Activated T-cell treated with anti-CD3 and anti-CD28 coated beads for 1 hour (primary cell): ENCODE measurements at places on chromosomes 1 and 21.

GRCh38 chr1:51697166-51697565 lies 80.3 kb downstream of the OSBPL9 start:
- DNase-seq, result no peak

GRCh38 chr1:202247837-202248795 lies 54.5 kb downstream of the LGR6 start:
- DNase-seq, result no peak

- DNase-seq, result no peak
Observed at GRCh38 chr1:25472471-25472870, 41.8 kb downstream of the MACO1 start.

DNA sequence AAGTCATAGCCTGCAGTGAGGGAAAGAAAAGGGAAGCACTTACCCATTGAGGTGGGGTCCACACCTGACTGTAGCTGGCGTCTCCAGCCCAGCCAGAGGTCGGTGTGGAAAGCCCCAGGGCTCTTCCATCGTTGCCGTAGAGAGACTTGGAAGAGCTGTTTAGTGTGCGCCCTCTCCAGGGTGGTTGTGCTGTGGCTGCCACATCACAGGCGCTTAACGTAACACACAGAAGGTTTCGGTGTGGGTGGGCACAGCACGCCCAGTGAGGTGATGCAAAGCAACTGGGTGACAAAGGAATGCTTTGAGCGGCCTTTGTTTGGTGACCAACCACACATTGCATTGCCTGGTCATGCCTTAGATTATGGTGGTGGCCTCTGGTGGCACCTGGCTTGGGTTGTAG lies 36.8 kb upstream of the KIF1B start:
- no peak for DNase-seq

DNA sequence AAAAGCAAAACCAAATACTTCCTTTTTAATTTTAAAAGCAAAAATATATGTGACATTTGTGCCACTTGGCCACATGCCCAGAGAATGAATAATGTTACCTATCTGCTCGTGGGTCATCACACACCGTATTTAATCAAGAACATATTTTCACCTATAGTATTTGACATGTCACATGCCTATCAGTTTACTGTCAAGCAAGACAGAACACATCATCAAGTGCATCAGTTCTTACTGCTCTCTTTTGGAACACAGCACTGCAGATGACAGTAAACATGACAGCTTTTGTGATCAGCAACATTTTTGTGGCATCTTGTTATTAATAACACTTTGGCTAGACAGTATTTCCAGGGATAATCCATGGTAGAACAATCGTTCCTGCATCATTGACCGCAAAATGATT lies 134.4 kb downstream of the LRRC7 start:
- DNase-seq, result no peak

DNA sequence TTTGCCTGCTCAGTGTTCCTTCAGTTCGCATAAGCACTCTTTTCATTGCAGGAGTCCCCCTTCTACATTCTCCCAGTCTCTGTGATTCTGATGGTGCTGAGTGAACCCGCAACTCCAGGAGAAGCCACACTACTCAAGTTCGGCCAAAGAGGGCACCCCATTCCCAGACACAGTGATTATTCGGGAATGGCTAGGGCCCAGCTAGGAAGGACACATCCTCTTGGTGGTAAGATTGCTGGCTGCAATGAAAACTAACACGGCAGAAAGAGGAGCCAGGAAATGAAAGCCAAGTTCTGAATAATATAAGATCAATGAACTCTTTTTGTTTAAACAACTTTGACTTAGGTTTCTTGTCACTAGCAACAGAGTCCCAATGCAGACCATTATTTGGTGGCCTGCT lies 14.9 kb downstream of the CREG1 start:
- DNase-seq, result no peak

- no peak for DNase-seq
Observed at GRCh38 chr1:64986903-64987871, 20.8 kb upstream of the JAK1 start.

DNA sequence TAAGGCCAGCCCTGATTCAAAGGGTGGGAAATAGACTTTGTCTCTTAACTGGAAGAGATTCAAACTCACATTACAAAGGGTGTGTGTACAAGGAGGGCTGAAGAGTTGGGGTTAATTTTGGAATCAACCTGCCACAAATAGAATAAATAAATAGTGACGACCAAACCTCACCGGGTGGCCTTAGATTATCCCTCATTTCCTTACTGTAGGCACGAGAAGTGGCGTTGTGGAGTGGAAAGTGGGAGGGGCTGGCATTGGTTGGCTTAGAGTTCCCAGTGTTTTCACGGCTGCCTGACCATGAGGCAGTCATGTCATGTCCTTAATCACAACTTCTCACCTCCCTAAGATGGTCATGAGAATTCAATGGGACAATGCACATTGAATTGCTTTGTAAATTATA lies 21.3 kb upstream of the RUNX1 start:
- DNase-seq, result no peak

- no peak for DNase-seq
Observed at GRCh38 chr1:95994643-95995042, 726.9 kb upstream of the PTBP2 start.

DNA sequence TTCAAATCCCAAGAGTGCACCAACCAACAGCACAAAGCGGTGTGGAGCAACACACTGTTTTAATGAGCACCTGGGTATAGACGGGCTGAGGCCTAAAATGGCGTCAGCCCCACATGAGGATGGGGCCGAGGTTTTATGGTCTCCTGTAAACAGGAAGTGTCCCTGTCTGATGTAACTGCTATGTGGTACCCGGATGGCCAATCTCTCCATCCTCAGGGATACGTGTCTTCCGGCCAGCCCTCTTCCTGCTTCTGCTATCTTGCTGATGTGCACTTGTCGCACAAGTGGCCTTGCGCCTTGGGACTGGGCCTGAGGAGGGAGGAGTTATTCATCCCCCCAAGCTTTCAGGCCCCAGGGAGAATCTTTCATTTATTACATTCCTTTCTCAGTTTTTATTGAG lies 73.5 kb downstream of the CNST start:
- no peak for DNase-seq

DNA sequence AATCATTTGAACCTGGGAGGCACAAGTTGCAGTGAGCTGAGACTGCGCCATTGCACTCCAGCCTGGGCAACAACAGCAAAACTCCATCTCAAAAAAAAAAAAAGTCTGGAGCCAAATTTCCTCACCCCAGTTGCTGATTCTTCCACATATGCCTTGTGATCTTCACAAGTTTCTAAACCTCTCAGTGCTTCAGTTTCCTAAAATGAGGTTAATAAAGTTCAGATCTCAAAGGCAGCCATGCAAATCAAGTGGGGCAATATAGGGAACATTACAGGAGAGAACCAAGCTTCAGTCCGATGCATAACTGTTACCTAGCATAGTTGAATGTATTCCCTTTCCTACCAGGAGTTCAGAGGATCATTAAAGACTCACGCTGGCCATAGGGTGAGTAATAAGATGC lies 4.8 kb downstream of the ITLN1 start:
- DNase-seq, result no peak

- no peak for DNase-seq
Observed at GRCh38 chr1:234401658-234402057, 28.4 kb downstream of the COA6 start.

GRCh38 chr1:51555866-51556619 lies 37.0 kb upstream of the EPS15 start:
- no peak for DNase-seq

- DNase-seq, result no peak
Observed at GRCh38 chr1:73947009-73947408, 251.0 kb downstream of the LRRIQ3 start.

DNA sequence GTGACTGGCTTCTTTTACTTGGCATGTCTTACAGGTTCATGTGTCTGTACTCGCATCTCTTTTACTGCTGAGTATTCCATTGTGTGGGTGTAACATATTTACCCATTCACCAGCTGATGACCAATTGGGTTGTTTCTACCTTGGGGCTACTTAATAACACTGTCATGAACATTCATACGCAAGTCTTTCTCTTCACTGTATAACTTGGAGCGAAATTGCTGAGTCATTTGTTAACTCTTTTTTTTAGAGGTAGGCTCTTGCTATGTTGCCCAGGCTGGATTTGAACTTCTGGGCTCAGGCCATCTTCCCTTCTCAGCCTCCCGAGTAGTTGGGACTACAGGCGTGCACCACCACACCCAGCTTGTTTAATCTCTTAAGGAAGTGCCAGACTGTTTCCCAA lies 6.5 kb downstream of the PYCR2 start:
- DNase-seq, result no peak

DNA sequence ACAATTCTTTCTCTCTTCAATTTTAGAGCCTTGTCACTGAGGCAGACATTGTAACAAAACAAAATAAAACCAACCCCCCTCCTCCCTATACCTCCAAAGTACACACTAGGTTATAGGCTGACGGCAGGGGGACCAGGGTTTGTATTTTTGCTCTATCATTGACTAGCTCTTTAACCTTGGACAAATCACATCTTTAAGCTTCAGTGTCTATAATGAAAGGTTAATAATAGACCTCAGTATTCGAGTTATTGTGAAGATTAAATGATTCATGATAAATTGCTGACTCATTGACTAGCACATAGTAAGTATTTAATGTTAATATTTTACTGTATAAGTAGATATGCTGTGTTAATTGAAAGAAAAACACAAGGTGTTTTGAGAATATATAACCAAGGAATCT lies 1267.6 kb upstream of the ADGRL2 start:
- no peak for DNase-seq

DNA sequence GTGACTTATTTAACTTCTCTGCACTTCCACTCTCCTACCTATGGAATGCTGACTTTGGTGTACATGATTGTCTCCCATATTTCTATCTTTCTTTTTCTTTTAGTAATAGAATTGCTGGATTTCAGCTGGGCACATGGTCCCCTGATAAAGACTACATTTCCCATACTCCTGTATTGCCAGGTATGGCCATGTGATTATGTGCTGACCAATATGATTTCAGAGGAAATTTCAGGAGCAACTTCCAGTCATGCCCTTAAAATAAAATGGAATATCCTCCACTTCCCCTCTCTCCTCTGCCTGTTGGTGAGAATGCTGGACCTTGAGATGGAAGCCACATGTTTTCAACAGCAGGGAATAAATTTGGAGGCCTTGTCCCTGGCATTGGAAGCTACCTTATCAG lies 130.7 kb upstream of the IGSF21 start:
- DNase-seq, result no peak

- DNase-seq, result no peak
Observed at GRCh38 chr1:178282949-178283367, 189.1 kb downstream of the RASAL2 start.

DNA sequence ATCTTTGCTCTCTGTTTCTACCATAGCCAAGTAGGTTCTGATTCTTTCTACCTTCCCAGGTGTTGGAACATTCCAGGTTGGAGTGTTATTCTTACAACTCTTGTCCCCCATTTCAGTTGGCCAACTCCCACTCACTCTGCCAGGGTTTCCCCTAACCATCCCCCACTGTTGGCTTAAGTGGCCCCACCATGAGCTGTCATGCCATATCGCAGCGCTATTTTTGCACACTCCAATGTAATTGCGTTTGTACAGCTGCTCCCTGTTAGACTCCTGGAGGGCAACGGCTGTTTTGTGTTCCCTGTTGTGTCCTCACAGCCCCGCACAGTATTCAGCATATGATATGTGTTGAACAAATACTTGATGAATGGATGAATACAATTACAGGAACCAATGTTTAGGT lies 117.7 kb upstream of the ETS2 start:
- DNase-seq, result no peak

DNA sequence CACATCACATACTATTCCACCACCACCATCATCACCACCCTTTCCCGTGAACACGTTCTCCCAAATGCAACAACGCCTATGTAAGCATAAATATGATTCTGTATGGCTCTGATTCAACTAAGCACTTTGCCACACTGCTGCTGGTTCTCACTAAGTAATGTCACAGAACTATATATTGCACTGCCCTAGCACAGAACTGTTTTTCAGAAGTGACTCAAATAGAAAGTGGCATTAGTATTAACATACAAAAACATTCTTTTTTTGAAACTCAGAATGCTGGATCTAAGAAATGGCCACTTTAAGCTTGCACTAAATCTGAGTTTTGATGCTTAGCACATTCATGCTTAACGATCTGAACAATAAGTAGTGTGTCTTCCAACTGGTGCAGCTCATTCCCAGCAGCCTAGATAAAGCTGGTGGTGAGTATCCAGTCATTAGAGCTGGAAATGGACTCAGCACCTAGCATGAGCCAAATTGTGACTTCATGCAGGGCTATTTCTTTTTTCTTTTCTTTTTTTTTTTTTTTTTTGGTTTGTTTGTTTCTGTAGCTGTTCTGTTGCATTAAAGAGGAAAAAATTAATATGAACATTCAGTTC lies 46.2 kb upstream of the ZC3H11B start:
- no peak for DNase-seq

GRCh38 chr1:240171907-240172306 lies 80.2 kb downstream of the FMN2 start:
- no peak for DNase-seq

GRCh38 chr1:220431554-220432239 lies 96.2 kb upstream of the MARK1 start:
- no peak for DNase-seq

DNA sequence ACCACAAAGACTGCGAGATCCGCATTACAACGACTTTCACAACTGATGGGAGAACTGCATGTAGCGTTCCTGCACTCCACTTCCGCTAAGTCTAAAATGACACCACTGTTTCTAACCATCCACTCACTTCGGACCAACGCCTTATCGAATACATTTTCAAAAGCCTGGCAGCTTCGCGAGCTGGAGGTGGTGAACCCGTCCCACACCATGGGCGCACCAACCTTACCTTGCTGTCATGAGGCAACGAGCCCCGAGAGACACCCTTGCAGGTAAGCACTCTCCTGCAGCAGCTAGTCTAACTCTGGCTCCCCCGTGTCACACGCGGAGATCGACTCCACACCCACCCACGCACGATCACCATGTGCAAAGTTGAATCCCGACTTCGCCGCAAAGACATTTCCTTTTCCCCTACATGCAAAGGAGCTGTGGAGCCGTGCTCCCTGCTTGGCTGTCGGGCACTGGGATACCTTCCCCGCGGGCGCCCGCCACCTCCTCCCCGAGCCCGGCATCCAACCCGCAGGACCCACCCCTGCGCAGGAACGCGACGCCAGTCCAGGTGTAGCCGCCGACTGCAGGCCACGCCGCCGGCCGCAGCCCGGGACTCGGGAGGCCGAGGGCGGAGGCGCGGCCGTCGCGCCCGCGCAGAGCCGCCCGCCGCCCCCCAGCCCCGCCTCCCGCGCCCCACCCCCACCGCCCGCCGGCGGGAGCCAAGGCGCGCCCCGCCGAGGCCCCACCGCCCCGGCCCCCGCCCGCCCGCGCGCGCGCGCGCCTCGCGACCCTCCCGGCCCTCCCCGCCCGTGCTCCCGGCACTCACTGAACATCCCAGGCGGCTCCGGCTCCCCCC lies 629 bp downstream of the TAF5L start:
- DNase-seq, result peak; percentile 24

DNA sequence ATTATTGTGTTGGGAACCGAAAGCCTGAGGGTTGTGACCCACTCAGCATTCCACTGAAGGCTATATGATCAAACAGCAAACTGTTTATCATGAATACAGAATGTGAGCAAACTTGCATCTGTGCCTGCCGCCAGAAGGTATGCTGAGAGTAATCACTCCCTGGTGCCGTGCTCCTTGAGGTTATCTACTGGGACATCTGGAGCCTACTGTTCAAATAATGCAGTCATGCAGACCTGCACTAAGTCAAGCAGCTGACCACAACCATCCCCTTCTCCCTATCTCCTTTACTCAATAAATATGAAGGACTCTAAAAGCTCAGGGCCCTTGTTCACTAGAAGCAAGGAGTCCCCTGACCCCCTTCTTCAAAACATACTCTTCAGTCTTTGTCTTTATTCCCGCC lies 13.5 kb downstream of the GSTM5 start:
- DNase-seq, result no peak

- DNase-seq, result no peak
Observed at GRCh38 chr1:48047116-48047515, 49.9 kb upstream of the TRABD2B start.

- no peak for DNase-seq
Observed at GRCh38 chr1:2591233-2591580, 4.6 kb downstream of the PRXL2B start.
